ENCODE measurements at places on chromosomes 11 and 22. TPM values are rescaled to one million over a fixed set of nuclear protein-coding genes. Genes with fewer than 3 reads are reported as not detected.

The GLB1L3 gene
- 1.1 TPM for polyA plus RNA-seq

The PRR33 gene
- 0.07 TPM for polyA plus RNA-seq

The PGA5 gene
- polyA plus RNA-seq: 0.17 TPM

The SYCE3 gene
- polyA plus RNA-seq: 0.28 TPM

The CHADL gene
- polyA plus RNA-seq: 3.1 TPM

The OR2AT4 gene
- polyA plus RNA-seq: not detected

The PNPLA5 gene
- 0.14 TPM for polyA plus RNA-seq

The MPPED2 gene
- polyA plus RNA-seq: 22.9 TPM

The MALAT1 gene
- 635 TPM for polyA plus RNA-seq

The ARHGAP20 gene
- polyA plus RNA-seq: 4.0 TPM

The CRYBB2 gene
- not detected for polyA plus RNA-seq

The BTBD18 gene
- polyA plus RNA-seq: 0.15 TPM

The BCO2 gene
- 2.5 TPM for polyA plus RNA-seq

The SMPD1 gene
- polyA plus RNA-seq: 32.3 TPM

The OR4D5 gene
- polyA plus RNA-seq: not detected

The OR10A2 gene
- not detected for polyA plus RNA-seq

The TYR gene
- 0.08 TPM for polyA plus RNA-seq

The PARVA gene
- polyA plus RNA-seq: 123 TPM

The C1QTNF5 gene
- 25.0 TPM for polyA plus RNA-seq

The PKDREJ gene
- polyA plus RNA-seq: 0.28 TPM

The MS4A4E gene
- 0.65 TPM for polyA plus RNA-seq

The P2RY2 gene
- 0.58 TPM for polyA plus RNA-seq

The GRAMD1B gene
- 11.3 TPM for polyA plus RNA-seq

The RIMBP3C gene
- polyA plus RNA-seq: 0.40 TPM
